ENCODE measurements at places on chromosomes 3 and 15.

- no peak for DNase-seq
Observed at GRCh38 chr3:180707896-180708295, 28.6 kb upstream of the CCDC39 start.

GRCh38 chr3:21573291-21573690, 177.7 kb downstream of the ZNF385D start:
- no peak for DNase-seq

DNA sequence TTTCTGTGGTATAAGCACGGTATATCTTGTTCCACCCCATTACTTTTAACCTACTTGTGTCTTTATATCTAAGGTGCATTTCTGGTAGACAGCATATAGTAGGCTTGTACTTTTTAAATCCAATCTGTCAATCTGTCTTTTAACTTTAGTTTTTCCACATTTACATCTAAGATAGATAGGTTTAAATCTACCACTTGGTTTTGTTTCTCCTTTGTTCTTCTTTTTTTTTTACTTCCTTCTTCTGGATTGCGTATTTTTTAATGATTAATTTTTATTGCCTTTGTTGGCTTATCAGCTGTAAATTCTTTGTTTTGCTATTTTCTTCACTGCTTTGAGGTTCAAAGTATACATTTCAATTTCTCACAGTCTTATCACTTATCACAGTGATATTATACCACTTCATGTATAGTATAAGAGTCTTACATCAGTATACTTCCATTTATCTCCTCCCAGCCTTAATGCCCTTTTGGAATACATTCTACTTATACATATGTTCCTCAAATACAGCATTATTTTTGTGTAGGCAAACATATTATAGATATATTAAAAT, 31.0 kb downstream of the IQCB1 start:
- DNase-seq = no peak

- no peak for DNase-seq
Observed at GRCh38 chr3:126100634-126101301, 16.8 kb upstream of the SLC41A3 start.

All from glomerular endothelial cell (primary cell).